ENCODE measurements at places on chromosomes 1 and 21.

- DNase-seq = no peak
Observed at GRCh38 chr1:26745191-26745590, 42.6 kb upstream of the PIGV start.

DNA sequence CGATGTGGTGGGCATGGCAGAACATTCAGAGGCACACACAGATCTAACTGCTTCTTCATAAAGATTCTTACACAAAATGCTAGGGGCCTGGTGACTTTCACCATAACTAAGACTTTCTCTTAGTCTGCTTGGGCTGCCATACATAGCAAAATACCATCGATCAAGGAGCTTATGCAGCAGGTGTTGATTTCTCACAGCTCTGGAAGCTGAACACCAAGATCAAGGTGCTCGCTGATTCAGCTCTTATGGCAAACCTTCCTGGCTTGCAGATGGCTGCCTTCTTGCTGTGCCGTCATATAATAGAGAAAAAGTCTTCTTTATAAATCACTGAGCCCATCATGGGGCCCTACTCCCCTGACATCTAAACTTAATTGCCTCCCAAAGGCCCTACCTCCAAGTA lies 487.3 kb downstream of the AJAP1 start:
- no peak for DNase-seq

- DNase-seq = no peak
Observed at GRCh38 chr1:27600498-27601175, 3.3 kb downstream of the AHDC1 start.

GRCh38 chr1:8525558-8526275 lies 207.8 kb downstream of the SLC45A1 start:
- peak; percentile 85 for DNase-seq

DNA sequence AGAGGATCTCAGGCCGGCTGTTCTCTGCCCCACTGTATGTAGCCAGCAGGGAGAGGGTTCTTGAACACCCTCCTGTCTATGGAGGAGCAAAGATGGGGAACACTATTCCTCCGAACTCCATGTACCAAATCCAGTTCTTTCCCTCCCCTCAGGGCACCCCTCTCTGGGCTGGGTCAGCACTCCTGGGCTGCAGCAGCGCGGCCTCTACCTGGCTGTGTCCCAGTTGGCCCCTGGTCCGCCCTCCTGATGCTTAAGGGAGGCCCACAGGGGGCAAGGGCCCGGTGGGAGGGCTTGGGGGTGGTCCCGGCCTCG lies 471 bp upstream of the ADPRS start:
- no peak for DNase-seq

- peak; percentile 75 for DNase-seq
Observed at GRCh38 chr1:87335175-87335884, 6.7 kb downstream of the LMO4 start.

DNA sequence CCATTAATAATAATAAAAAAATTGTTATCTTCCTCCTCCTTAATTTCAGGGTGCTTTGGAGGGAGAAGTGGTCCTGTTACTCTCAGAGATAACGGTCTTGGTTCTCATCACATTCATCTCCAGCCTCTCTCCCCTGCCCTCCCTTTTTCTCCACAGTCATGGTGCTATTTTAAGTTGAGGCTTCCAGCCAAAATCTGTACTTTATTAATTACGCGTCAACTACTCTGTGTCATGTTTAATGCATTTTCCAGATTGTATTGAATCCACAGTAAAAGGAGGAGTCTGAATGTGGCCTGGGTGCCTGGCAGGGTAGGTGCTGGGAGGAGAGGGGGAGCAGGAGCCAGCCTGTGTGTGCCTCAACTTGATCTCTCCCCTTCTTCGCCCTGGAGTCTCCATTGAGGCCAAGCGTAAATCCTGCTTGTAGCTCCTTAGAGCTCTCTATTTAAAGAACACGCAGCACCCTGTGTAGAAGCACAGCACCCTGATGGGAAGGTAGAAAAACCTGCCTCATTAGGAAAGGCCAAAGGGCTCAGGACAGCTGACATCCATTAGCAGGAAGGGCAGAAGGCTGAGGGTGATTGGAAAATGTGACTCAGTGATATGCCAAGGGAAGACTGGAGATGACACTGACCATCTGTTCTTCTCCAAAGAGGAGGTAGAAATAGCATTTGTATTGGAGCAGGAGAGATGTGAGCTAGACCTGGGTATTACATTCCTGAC lies 82.4 kb downstream of the PLXNA2 start:
- no peak for DNase-seq

- no peak for DNase-seq
Observed at GRCh38 chr1:113253187-113253586, 137.1 kb upstream of the MAGI3 start.

GRCh38 chr1:82145656-82146055 lies 344.9 kb downstream of the ADGRL2 start:
- no peak for DNase-seq

- DNase-seq = no peak
Observed at GRCh38 chr1:2472109-2472508, 4.0 kb upstream of the PLCH2 start.

DNA sequence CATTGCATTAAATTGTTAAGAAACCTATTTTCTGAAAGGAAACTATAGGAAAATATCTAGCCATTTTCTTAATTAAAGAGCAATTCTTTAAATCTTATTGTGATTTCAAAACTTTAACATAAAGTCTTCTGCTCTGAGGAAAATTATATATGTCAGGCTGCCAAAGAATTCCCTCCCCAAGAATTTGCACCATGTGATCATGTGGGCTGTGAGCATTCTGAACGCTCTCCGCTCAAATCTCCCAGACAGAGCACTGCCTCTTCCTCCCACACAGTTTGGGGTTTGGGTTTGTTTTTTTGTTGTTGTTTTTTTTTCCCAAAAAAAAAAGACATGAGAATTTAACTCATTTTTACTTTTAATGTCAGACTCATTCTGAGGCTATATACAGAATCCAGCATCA lies 155.9 kb upstream of the PALMD start:
- no peak for DNase-seq

DNA sequence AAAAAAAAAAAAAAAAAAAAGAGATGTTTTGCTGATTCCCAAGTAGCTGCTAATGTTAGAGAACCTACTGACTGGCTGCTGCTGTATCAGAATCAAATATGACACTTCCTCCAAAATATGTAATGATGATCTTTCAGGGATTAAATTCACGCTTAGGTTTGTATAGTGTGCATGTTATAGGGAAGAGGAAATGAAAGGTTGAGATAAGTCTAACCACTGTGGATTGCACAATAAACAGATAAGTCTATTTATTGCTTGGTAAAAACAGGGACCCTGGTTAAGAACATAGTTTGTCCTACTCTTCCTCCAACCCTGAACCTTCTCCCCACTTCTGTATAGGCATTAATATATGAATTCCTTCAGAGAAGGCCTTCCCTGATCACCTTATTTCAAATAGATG lies 13.2 kb downstream of the RC3H1 start:
- DNase-seq = no peak

- no peak for DNase-seq
Observed at GRCh38 chr1:204904228-204904810, 33.7 kb downstream of the NFASC start.

GRCh38 chr21:19120591-19120990 lies 717.0 kb upstream of the TMPRSS15 start:
- DNase-seq = no peak

DNA sequence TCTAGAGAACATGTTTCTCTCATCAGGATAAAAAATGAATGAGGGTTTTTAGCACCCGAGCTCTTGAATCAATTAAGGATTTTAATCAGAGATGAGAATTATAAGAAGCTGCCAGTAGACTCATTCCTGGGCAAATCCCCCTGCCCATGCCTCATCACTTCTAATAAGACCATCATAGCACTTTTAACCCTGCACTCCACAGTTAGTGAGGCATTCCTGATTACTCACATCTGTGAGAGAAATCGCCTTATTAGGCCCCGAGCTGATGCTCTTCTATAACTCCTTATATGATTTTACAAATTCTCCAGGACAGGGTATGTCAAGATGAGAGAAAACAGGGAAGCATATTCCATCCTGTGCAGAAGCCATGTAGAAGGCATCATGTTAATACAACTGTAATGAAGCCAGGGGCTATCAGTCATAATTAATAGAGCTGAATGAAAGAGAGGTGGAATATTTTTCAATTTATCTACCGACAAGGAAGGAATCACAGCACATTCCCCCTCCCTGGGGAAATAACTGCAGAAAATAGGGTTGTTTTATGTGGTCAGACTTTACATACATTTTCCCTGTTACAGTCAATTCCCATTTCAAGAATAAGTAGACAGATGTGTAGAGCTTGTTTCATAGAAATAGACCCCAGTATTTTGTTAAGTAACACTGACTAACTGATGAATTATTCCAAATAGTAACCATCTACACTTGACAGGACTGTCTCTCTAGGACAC lies 272.7 kb downstream of the HHIPL2 start:
- DNase-seq = no peak

DNA sequence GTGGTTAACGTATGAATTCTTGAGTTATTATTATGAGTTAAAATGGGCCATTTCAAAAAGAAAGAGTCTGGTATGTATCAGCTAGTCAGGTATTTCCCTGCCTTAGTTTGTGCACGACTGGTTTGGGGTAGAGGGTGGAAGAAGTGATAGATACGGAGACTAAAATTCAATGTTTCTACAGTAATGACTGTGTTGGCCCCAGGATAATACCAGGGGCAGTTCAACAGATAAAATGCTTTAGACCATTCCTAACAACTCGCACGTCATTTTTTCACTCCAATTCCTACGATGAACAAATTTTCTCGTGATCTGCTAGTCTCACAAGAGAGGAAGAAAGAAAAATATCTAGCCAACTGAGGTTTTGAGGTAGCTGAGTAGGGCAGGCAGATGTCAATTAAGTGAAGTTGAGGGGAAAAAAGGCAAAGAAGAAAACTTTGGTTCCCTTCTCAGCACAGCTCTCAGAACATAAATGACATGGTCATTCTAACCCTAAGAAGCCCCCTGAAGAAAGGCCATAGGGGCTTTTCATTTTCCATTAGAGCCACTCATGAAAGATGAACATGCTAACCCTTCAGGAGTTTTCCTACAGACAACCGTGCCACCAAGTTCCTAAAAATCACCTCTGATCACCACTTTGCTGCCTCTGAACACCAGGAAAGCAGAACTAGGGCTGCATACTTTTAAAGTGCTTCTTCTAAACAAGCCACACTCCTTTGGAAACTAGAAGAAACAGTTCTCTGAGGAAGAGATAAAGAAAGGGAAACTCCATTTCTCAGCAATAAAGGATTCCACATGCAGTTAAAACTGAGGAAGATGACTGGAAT lies 5.6 kb downstream of the MCOLN2 start:
- no peak for DNase-seq

GRCh38 chr1:28154078-28154594 lies 22.4 kb downstream of the PTAFR start:
- no peak for DNase-seq

- DNase-seq = no peak
Observed at GRCh38 chr1:180585994-180586359, 27.2 kb downstream of the OVAAL start.

Measured in activated CD4-positive, alpha-beta memory T cell treated with anti-CD3 and anti-CD28 coated beads for 36 hours (primary cell).